Left renal cortex interstitium (tissue), 4 donors: ENCODE measurements at places on chromosomes 7 and 10.

DNA sequence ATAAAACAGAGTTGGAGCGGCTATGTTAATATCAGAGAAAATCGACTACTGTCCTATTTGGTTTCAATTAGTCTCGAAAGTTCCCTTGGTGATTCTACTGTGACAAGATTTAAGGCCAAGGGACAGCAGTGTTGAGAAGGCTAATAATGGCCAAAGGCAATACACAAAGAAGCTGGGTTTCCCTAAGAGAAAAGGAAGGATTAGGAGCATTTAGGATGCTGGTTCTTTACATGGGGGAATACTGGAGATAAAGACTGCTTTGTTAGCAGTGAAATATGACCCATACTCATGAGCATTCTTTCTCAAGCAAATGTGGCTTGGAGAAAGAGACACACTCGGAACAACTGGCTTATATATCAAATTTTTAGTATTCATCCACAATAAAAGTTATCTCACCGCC, 32.2 kb downstream of the IQUB start:
- DNase-seq = no peak

GRCh38 chr10:33352175-33352574, 17.7 kb upstream of the NRP1 start:
- no peak for DNase-seq

DNA sequence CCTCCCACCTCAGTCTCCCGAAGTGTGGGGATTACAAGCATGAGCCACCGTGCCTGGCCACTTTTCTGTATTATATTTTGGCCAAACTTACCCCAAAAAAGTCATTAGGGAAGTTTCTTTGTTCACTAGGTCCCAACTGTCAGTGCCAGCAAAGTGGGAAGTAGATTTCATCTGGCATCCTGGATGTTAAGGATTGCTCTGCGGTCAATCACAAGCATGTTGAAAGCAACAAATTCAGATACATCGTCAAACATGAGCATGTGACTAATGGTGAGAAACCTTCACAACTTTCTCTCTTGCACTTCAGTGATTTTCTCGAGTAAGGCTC, 14.3 kb upstream of the LRRC17 start:
- no peak for DNase-seq

DNA sequence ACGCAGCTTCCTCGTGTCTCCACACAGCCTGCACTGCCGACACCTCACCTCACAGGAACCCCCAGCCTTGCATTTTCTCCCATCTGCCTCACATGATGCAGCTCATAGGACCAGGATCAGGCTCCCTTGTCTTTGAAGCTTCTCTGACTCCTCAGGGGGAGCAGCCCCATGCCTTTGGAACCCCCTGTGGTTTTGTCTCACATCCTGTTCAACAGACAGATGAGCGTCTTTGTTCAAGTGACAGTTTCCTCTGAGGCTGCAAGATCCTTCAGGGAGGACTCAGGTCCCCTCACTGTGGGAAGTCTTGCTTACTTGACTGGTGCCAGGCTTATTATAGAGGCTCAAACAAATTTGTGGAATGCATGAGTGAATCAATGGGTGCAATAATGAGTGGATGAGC, 667.1 kb downstream of the INHBA start:
- no peak for DNase-seq

DNA sequence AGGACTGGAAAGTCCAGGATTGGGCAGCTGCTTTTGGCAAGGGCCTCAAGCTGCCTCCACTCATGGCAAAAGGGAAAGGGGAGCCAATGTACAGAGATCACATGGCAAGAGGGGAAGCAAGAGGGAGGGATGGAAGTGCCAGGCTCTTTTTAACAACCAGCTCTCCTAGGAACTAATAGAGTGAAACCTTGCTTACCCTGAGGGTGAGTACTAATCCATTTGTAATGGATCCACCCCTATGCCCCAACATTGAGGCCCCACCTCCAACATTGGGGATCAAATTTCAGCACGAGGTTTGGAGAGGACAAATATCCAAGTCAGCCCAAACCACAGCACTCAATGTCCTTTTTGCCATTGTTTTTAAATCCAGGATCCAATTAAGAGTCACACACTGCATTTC, 12.5 kb downstream of the HABP2 start:
- no peak for DNase-seq

GRCh38 chr7:31938650-31939049, 131.6 kb downstream of the PDE1C start:
- DNase-seq = no peak
